ENCODE measurements at places on chromosomes 2 and 18.

DNA sequence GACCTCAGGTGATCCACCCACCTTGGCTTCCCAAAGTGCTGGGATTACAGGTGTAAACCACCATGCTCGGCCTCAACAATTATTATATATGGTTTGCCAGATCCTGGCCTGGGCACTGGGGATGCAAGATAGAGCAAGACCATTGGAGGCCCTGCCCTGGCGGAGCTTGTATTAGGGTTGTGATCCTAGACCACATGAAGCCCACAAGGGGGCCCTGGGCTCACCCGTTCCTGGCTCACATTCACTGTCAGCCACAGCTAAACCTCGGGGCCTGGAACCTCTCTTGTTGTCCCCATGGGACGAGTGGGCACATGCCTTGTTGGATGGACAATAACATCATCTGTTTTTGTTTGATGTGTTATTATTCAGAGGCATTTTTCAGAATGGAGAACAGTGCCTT lies 14.9 kb downstream of the HPCAL1 start:
- no peak for DNase-seq

GRCh38 chr2:202508686-202509085 lies 126.1 kb upstream of the FAM117B start:
- no peak for DNase-seq

DNA sequence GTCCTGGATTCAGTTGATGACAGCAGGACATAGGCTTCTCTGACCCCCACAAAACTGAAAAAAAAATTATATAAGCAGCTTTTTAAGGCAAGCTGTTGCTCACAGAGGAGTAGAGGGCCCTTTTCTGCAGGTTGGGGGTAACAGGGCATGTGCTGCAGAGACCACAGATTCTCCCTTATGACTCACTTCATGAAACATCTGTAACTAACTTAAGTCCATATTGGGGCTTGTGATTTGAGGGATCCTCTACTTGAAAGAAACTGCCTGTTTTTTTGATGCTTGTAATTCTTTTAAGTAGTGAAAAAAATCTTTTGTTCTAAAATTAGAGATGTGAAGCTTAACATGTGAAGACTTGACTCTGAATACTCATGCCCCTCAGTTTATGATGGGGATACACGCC lies 33.4 kb downstream of the XRCC5 start:
- no peak for DNase-seq

DNA sequence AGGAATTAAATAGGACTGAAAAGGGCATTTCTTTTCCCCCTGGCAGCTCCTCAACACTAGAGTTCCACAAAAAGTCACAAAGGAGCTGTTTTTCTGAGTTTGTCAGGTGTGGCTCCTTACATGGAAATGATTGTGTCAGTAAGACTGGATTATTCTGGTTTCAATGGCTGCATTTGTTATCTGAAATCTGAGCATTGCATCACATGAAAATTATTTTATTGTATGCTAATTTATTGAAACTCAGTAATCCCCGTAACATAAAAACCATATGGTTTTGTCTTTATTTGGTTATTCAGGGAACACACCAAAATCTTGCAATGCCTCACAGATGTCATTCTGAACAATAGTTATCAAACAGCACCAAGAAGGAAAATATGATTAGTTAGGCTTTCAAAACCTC lies 439.7 kb upstream of the TNP1 start:
- no peak for DNase-seq

GRCh38 chr2:196884368-196884767 lies 42.1 kb downstream of the PGAP1 start:
- DNase-seq = no peak

DNA sequence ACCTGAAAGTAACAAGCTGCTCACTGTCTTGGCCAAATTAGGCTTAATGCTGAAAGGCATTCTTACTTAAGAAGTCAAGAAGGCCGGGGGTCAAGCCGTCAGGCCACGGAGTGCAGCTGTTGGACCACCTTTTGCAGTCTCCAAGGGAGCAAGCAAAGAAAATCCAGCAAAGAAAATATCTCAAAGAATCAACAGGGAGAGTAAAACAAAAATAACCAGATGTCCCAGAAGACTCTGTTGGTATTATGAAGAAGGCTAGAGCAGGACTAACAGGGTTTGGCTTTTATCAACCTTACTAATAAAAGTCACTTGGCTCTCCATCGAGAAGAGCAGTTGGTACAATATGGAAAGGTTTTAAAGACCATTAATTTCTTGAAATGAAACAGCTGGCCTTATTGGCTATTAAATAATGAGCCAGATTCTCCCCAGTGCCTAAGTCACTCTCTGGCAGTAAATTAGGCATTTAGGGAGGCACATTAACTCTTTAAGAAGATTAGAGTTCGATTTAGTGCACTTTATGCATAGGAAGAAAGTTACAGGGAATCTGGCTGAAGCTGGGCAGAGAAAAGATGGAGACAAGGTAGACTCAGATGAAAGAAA lies 110.8 kb upstream of the NRP2 start:
- DNase-seq = no peak

DNA sequence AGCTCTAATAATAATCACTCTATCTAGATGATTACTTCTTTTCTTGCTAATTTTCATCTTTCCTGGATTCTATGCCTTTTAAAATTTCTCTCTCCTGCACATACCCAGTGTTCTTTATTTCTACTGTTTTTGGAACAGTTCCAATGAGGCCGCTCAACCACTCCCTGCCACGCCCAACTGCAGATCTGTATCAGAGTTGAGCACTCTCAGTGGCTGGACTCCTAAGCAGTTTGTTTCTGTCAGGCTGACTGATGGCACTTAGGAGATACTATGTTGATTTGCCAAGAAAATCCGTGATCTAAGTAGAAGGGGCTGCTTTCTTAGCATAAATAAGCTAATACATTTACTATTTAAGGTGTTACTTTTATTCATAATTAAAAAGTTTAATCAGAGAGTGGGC lies 192.8 kb downstream of the ARHGAP15 start:
- DNase-seq = no peak

DNA sequence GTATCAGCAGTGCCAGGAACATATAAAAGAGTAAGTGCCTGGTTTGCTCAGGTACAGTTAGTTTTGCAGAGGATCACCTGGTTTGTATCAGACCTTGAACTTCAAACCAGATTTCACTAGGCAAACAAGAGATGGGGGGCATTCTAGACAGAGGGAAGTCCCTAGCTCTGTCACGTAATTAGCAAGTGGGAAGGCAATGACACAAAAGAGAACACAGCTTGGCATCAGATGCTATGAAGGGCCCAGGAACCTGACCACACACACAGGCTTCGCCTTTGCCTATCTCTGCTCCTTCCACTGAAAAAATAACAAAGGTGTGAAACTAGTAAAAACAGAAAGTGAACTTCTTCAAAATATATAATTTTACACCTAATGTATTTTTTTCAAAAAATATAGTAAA lies 62.6 kb downstream of the CERKL start:
- no peak for DNase-seq
